Mammary epithelial cell (primary cell): ENCODE measurements at places on chromosomes 4 and X.
A peak's percentile ranks its signal among the peaks of the same experiment; 100 is the strongest.

DNA sequence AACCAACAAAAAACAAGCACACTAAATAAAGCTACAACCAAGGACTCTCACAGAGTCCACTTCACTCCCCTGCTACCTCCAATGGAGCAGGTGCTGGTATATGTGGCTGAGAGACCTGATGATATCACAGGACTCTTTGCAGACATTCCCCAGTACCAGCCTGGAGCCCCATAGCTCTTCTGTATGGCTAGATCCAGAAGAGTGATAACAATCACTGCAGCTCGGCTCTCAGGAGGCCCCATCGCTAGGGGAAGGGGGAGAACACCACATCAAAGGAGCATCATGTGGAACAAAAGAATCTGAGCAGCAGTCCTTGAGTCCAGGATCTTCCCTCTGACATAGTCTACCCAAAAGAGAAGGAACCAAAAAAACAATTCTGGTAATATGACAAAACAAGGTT is 237.1 kb upstream of the TLL1 start:
- no peak for DNase-seq

DNA sequence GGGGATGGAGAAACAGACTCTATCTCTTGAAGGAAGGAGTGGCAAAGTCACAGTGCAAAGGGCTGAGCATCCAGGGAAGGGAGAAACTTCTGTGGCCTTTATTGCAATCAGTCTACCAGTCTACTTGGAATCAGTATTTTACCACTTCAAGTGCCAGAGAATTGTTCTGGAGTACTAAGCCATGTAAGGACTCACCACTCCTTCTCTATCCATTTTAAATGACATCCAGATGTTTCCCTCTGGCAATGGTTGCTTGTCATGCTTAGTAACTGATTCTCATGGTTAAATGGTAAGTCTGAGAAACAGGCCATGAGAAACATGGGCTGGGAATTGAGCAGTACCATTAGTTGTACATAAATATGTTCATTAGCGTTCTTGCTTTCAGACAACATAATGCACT is 21.1 kb upstream of the SMIM10 start:
- no peak for DNase-seq

GRCh38 chr4:168769416-168769815 is 240.6 kb downstream of the CBR4 start:
- peak; percentile 43 for DNase-seq

DNA sequence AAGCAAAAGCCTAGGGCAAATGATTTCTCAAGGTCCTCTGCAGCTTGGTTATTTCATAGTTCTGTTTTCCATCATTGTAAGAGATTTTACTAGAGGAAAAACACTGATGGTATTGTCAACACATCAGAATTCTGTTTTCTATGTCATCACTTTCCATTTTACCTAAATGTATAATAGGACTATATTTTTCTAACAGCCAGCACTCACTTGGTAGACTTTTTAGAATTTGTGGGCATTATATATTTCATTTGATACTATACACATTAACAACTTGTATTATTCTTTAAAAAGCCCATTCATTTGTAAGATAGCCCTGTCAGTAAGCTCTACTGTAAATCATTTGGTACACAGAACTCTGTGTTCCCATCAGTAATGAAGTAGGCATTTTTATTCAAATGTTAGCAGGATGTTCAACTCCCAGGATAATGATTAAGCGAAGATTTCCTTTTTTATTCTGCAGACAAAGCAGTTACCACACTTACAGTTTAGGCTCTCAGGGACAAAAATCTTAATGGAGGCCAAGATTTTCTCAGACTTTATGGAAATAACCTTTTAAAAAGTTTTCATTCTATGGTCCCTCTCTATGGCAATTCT is 143.6 kb upstream of the TEX13C start:
- no peak for DNase-seq

- peak; percentile 33 for DNase-seq
Measured at GRCh38 chr4:38323141-38323641, 340.8 kb upstream of the KLF3 start.

GRCh38 chr4:110196871-110197528 is 1.4 kb downstream of the ELOVL6 start:
- peak; percentile 48 for DNase-seq

- no peak for DNase-seq
Measured at GRCh38 chr4:128596853-128597252, 212.6 kb upstream of the JADE1 start.

DNA sequence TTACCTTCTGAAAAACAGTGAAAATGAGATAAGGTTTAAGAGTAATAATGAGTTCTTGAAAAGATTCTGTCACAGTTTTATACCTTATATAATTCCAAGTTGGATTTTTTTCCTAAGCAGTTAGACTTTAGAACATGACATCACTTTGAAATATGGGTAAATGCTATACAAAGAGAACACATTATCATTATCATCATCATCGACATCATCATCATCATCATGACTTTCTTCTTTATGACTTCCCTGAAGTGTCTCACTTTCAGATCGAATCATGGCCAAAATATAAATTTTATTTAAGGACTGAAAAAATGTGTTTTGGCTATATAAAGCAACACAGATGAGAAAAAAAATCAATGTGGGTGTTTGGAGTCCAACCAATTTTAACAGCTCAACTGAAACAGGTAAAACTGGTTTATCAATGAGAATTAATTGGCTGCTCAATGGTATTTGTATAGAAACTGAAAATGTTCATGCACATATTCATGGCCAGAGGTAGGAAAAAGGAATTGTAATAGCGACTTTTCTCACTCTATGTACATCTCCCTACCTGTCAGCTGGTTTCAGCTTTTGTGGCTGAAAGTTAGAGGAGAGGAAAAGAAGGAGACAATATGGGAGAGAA is 243.1 kb upstream of the GPC4 start:
- DNase-seq = no peak
